Mammary microvascular endothelial cell (primary cell): ENCODE measurements at places on chromosomes 6 and 20. TPM values are rescaled to one million over a fixed set of nuclear protein-coding genes. Genes with fewer than 3 reads are reported as not detected.

Gene STX11
- 20.9 and 26.5 TPM in 2 replicates for total RNA-seq

Gene RHAG
- total RNA-seq: not detected in 2 replicates

Gene VWA7
- total RNA-seq: 0.49 and 1.6 TPM in 2 replicates

Gene FRMD1
- total RNA-seq: not detected in 2 replicates

Gene FILIP1
- total RNA-seq: 9.1 and 10.4 TPM in 2 replicates

Gene TIAM2
- 7.5 and 8.9 TPM in 2 replicates for total RNA-seq

Gene MAS1
- not detected in 2 replicates for total RNA-seq

Gene C6orf132
- 0.07 and 0.10 TPM in 2 replicates for total RNA-seq

Gene ULBP1
- total RNA-seq: 0.87 and 0.94 TPM in 2 replicates

Gene SNAP91
- 0.15 TPM in 1 of 2 replicates, not detected in the other for total RNA-seq

Gene STX7
- total RNA-seq: 28.9 and 43.6 TPM in 2 replicates

Gene SLC24A3
- total RNA-seq: not detected in 2 replicates

Gene MRS2
- 16.2 and 16.9 TPM in 2 replicates for total RNA-seq

Gene SLCO4A1
- total RNA-seq: 9.5 and 10.4 TPM in 2 replicates

Gene TPBG
- total RNA-seq: 9.5 and 15.7 TPM in 2 replicates

Gene LY6G6C
- total RNA-seq: not detected in 2 replicates

Gene TAGAP
- 0.07 TPM in 1 of 2 replicates, not detected in the other for total RNA-seq

Gene EPB41L1
- 3.1 and 8.2 TPM in 2 replicates for total RNA-seq

Gene GSTA1
- total RNA-seq: not detected in 2 replicates

Gene EDN1
- total RNA-seq: 224 TPM in 2 replicates

Gene BPIFB4
- total RNA-seq: not detected in 2 replicates

Gene HLA-G
- not detected in 2 replicates for total RNA-seq

Gene DEK
- total RNA-seq: 130 and 135 TPM in 2 replicates

Gene SIRPA
- total RNA-seq: 36.4 and 42.3 TPM in 2 replicates

Gene SNPH
- total RNA-seq: 6.6 and 7.3 TPM in 2 replicates

Gene CFAP61
- total RNA-seq: not detected in 2 replicates

Gene BPIFB1
- total RNA-seq: not detected in 2 replicates

Gene HLA-DQB2
- not detected in 2 replicates for total RNA-seq

Gene ULBP2
- 19.0 and 21.4 TPM in 2 replicates for total RNA-seq

Gene PACSIN1
- not detected in 2 replicates for total RNA-seq

Gene OXT
- total RNA-seq: not detected in 2 replicates

Gene TCF19
- 49.8 and 50.2 TPM in 2 replicates for total RNA-seq
